Activated CD8-positive, alpha-beta T cell treated with anti-CD3 and anti-CD28 coated beads for 36 hours (primary cell): ENCODE measurements at places on chromosomes 5 and 9. TPM values are rescaled to one million over a fixed set of nuclear protein-coding genes. Genes with fewer than 3 reads are reported as not detected.

DNA sequence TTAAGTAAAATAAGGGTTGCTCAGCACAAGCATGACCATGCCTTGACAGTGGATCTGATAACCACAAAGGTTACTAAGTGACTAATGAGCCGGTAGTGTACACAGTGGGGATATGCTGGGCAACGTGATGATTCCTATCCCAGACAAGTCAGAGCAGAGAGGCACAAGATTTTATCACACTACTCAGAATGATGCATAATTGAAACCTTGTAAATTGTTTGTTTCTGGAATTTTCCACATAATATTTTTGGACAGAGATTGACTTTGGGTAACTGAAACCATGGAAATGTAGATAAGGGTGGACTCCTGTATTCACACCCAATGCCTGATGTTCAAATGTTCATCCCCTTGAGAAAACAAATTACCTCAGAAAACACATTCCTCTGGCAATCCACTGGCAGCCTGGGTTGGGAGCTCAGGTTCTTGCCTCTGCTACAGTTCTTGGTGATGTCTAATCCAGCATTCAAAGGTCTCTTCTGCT lies 16.2 kb upstream of the ERAP1 start:
- DNase-seq: peak; percentile 37

The SPINK4 gene
- not detected for total RNA-seq

The NIPBL gene
- 40.2 TPM for total RNA-seq

- DNase-seq: no peak
Observed at GRCh38 chr5:158634714-158635113, 465.0 kb downstream of the EBF1 start.

The SHOC1 gene
- not detected for total RNA-seq

The MYORG gene
- total RNA-seq: 4.1 TPM

DNA sequence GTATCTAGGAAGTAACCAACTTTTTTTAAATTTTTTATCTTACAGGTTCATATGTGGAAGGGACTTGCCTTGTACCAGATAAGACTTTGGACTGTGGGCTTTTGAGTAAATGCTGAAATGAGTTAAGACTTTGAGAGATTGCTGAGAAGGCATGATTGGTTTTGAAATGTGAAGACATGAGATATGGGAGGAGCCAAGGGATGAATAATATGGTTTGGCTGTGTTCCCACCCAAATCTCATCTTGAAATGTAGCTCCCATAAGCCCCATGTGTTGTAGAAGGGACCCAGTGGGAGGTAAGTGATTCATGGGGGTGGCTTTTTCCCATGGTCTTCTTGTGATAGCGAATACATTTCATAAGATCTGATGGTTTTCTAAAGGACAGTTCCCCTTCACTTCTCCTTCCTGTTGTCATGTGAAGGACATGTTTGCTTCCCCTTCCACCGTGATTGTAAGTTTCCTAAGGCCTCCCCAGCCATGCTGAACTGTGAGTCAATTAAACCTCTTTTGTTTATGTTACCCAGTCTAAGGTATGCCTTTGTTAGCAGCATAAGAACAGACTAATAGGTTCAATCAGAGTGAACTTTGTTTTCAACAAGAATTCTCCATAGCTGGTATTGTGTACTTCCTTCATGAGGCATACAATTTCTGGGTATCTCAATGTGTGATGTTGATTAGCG lies 535.6 kb upstream of the MEF2C start:
- no peak for DNase-seq

DNA sequence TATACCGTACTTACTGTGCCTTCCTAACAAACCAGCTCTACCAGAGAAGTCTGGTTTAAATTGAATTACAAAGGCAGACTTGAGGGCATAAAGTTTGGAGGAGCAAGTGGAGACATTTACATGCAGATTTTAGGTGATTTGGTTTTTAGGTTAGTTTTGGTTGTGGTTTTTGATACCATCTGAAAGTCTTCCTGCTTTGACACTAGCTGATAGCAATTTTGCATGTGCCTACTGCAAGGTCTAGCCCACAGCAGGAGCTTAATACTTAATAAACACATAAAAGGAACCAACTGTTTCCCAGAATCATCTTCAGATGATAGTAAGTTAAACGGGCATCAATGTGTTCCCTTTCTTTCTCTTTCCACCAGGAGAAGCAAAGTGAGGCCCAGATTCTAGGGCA lies 3.4 kb upstream of the ESM1 start:
- DNase-seq: no peak

- no peak for DNase-seq
Observed at GRCh38 chr5:140609126-140609525, 23.8 kb downstream of the CD14 start.

GRCh38 chr9:79889369-79889768 lies 317.6 kb downstream of the TLE4 start:
- DNase-seq: no peak

The CDH10 gene
- not detected for total RNA-seq

GRCh38 chr5:135976216-135976615 lies 21.4 kb upstream of the LECT2 start:
- DNase-seq: no peak

- DNase-seq: peak; percentile 13
Observed at GRCh38 chr9:112112941-112113681, 62.0 kb downstream of the SUSD1 start.

GRCh38 chr5:142391058-142391845 lies 66.4 kb upstream of the SPRY4 start:
- DNase-seq: no peak

GRCh38 chr9:126357074-126357473 lies 30.4 kb downstream of the MVB12B start:
- DNase-seq: no peak

- DNase-seq: no peak
Observed at GRCh38 chr5:5304361-5305020, 118.0 kb upstream of the ICE1 start.

DNA sequence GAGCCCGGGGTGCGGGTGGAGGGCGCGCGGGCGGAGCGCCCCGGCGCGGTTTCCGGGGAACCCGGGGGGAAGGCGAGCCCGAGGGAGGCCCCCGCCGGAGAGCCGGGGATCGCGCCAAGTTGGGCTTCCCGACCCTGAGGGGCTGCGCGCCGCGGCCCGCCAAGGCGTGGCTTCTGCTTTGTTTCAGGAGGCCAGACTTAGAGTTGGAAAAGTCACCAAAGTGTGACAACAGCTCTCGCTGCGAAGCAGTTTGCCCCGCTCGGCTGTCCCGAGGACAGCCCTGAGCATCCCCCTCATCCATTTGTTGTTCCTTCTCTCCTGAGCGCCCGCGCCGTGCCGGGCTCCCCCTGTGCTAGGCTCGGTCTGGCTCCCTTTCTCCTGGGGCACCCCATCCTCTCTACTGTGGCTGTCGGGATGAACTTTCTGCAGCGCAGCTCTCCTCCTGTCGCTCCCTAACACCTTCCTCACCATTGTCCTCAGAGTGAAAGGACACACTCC lies 410 bp downstream of the GLIPR2 start:
- DNase-seq: peak; percentile 24

The ELOVL7 gene
- not detected for total RNA-seq

DNA sequence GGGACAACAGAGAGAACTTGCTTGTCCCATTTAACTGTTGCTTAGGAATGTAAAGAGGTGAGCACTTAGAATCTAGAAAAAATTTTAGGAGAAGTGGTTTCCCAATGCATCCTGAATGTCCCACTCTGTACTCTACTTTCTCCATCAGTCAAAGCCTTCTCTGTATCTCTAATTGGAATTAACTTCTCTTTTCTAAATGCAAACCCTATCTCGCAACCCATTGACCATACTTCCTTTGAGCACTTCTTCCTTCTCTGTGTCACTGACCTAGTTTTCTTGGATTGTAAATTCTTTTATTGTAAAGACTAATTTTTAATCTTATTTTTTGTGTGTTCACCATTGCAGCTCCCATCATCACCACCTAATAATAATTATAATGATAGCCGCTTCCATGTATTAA lies 33.3 kb downstream of the ADRB2 start:
- DNase-seq: no peak
